NCI-H2029 (cell line): ENCODE measurements at places on chromosomes 2 and 18.

GRCh38 chr2:1651121-1652033, 92.9 kb downstream of the PXDN start:
- no peak for DNase-seq

- DNase-seq = no peak
Measured at GRCh38 chr2:237652181-237652580, 24.8 kb downstream of the LRRFIP1 start.

- no peak for DNase-seq
Measured at GRCh38 chr2:235518322-235519090, 24.7 kb downstream of the AGAP1 start.

GRCh38 chr2:160253440-160254188, 53.5 kb upstream of the ITGB6 start:
- DNase-seq = no peak

- no peak for DNase-seq
Measured at GRCh38 chr18:48877941-48878340, 72.8 kb downstream of the SMAD7 start.

DNA sequence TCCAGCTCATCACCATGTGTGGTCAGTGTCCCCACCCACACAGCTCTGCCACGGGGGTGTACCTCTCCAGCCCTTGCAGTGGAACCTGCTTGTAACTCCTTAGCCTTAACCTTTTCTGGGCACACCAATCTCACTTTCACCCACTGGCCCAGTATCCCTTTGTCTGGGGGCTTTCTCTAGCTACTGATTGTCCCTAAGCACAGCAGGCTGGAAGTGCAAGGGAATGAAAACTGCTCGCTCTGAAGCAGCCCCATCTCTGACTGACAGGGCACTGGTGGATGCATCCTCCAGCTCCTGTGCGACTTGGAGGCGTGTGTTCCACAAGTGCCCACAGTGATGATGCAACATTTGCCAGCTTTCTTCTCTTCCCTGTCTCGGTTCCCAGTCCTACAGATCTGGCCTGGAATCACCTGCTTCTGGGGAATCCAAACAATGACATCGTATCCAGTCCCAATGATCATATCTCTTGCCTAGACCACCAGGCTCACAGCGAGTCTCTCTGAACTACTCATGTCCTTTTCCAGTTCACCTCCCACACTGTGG, 33.6 kb downstream of the SCTR start:
- DNase-seq = no peak

DNA sequence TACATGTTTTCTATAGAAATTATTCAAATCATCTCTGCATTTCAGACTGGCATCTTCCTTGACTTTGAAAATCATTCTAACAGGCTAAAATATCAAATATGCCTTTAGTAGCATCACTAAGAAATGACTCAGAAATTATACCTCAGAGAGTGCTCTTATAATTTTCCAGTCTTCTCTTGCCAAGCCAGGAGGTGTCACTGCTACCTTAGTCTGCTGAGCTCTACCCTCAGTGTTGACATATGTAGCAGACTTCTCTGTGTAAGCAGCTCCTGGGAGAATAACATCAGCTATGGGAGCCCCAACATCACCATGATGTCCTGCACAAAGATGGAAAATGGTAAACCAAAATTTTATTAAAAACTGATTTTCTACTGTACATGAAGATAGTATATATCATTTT, 31.6 kb downstream of the NDUFS1 start:
- DNase-seq = no peak

DNA sequence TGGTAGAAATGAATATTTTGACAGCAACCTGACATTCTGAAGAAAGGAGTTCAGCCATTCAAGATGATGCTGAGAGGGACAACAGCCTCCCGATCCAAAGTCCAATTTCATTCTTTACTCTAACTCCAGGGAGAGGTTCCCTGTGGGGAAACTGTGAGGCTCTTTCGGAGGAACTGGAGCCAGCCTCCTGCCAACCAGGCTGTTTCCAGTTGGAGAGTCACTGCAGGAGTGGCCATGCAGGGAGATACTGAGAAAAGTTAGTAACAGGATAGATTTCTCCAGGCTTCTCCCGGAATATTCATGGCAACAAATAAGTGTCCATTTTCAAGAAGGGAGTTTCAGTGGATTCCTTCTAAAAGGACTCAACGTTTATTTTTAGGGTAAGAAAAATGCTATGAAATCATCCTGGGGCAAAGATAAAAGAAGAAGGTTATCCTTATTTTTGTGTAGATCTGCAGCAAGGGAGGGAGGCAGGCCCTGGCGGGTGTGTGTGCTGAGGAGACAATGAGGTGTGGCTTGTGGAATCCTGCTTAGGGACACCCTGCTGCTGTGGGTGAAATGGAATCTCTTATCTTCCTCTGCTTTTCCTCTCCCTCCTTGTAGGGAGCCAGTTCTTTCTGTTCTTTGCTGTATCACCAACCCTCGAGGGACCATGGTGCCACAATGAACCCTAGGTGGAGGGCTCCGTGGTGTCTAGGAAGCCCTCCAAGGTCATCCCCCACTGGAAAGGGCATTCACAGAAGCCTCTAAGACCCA, 18.1 kb downstream of the KLHL14 start:
- no peak for DNase-seq
